ENCODE measurements at places on chromosomes 4 and X.

- DNase-seq, result no peak
Measured at GRCh38 chr4:61541459-61541858, 341.3 kb downstream of the ADGRL3 start.

- DNase-seq, result no peak
Measured at GRCh38 chr4:163172647-163173046, 6.0 kb upstream of the NAF1 start.

DNA sequence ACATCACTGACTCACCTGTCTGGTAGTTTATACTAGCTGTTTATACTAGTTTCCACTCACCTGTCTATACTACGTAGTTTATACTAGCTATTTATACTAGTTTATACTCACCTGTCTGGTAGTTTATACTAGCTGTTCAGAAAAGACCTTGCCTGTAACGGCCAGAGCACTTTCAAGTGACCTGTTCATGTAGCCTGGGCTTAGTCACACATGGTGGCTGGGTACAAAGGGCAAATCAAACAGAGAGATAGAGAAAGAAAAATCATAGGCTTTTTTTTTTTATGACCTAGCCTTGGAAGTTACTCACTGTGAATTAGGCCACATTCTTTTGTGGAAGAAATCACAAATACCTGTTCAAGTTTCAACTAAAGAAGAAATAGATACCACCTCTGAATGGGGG lies 30.7 kb upstream of the SPANXN4 start:
- no peak for DNase-seq

GRCh38 chr4:140738139-140738538 lies 18.0 kb downstream of the TBC1D9 start:
- no peak for DNase-seq
